ENCODE measurements at places on chromosomes 3 and 15. TPM values are rescaled to one million over a fixed set of nuclear protein-coding genes. Genes with fewer than 3 reads are reported as not detected.

GRCh38 chr15:84606653-84607120, 5.9 kb downstream of the ZSCAN2 start:
- H3K4me1 ChIP-seq, result peaks cover 21% of the 10 kb centered on the region
- H3K36me3 ChIP-seq, result peaks cover 39% of the 10 kb centered on the region
- no peak overlapping the region for H3K27ac ChIP-seq

DNA sequence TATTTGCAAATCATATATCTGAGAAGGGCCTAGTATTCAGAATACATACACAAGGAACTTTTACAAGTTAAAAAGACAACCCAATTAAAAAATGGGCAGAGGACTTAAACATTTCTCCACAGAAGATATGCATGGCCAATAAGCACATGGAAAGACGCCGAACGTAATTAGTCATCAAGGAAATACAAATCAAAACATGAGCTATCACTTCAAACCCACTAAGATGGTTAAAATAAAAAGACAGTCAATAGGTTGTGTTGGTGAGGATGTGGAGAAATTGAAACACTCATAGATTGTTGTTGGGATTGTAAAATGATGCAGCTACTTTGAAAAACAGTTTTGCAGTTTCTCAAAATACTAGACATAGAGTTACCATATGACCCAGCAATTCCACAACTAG, 61.2 kb upstream of the NEO1 start:
- peaks cover 19% of the 10 kb centered on the region for H3K27me3 ChIP-seq
- H3K4me3 ChIP-seq, result no peak overlapping the region
- H3K27ac ChIP-seq, result no peak overlapping the region
- no peaks in the 10 kb centered on the region for H3K36me3 ChIP-seq
- DNase-seq, result no peak

GRCh38 chr3:45123030-45123429, 23.1 kb downstream of the CDCP1 start:
- H3K36me3 ChIP-seq, result peaks cover 1% of the 10 kb centered on the region
- peaks cover 24% of the 10 kb centered on the region for H3K4me1 ChIP-seq
- H3K4me3 ChIP-seq, result no peak overlapping the region
- peaks cover 1% of the 10 kb centered on the region for H3K27me3 ChIP-seq
- no peak overlapping the region for H3K27ac ChIP-seq
- DNase-seq, result no peak

DNA sequence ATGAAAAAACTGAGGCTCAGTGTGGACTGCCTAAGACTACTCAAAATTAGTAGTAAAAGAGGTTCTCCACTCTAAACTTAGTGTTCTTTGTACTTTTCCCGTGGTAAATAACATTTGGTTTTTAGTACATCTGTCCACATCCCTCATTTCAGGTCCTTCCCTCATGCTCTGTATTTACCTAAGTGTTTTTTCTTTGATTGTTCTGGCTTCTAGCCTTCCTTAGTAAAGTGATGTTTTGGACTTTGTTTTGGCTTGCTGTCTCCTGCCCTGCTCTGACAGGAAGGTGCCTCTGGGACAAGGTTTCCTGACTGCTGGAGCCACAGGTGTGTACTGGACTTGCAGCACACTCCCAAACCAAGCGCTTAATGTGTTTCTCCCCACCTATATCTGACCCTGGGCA, 29.9 kb upstream of the ALDH1A2 start:
- no peak overlapping the region for H3K4me3 ChIP-seq
- DNase-seq, result no peak
- no peaks in the 10 kb centered on the region for H3K4me1 ChIP-seq
- no peak overlapping the region for H3K27ac ChIP-seq

DNA sequence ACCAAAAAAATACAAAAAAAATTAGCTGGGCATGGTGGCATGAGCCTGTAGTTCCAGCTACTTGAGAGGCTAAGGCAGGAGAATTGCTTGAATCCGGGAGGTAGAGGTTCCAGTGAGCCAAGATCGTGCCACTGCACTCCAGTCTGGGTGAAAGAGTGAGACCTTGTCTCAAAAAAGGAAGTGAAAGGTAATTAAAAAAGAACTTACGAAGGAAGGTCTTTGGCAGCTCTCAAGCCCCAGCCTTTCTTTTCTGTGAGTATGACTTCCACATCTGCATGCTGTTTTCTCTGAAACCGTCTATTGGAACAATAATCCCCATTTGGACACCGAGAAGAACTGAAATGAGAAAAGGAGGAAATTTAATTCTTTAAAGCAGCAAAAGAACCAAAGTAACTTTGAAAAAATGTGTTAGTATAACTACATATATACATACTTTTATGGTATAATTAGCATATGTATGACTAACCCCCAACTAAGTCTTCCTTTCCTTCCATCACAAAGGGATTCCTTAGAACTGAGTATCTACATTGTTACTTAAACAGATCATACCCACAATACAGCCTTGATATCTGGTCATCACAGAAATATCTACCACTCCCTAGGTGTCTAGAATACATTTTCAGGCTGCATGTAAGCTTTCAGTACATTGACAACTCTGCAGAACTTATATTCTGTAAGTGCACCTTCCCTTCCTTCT, 50.1 kb downstream of the SETD2 start:
- H3K36me3 ChIP-seq, result peaks cover 45% of the 10 kb centered on the region
- no peak overlapping the region for H3K27ac ChIP-seq
- DNase-seq, result no peak
- no peaks in the 10 kb centered on the region for H3K27me3 ChIP-seq
- H3K4me3 ChIP-seq, result no peak overlapping the region

GRCh38 chr15:60372756-60373155, 25.0 kb downstream of the ANXA2 start:
- peak overlapping the region; percentile 3 for H3K4me3 ChIP-seq
- no peaks in the 10 kb centered on the region for H3K27me3 ChIP-seq
- peaks cover 64% of the 10 kb centered on the region for H3K36me3 ChIP-seq
- peak overlapping the region; percentile 99 for H3K27ac ChIP-seq

GRCh38 chr3:149325581-149325980, 7.9 kb downstream of the TM4SF18 start:
- H3K27me3 ChIP-seq, result no peaks in the 10 kb centered on the region
- peaks cover 3% of the 10 kb centered on the region for H3K36me3 ChIP-seq
- no peak overlapping the region for H3K27ac ChIP-seq
- peaks cover 12% of the 10 kb centered on the region for H3K4me1 ChIP-seq

GRCh38 chr3:183341545-183342288, 86.7 kb downstream of the MCF2L2 start:
- H3K4me1 ChIP-seq, result peaks cover 4% of the 10 kb centered on the region
- no peaks in the 10 kb centered on the region for H3K27me3 ChIP-seq
- no peak overlapping the region for H3K27ac ChIP-seq
- H3K36me3 ChIP-seq, result peaks cover 9% of the 10 kb centered on the region
- H3K4me3 ChIP-seq, result no peak overlapping the region

DNA sequence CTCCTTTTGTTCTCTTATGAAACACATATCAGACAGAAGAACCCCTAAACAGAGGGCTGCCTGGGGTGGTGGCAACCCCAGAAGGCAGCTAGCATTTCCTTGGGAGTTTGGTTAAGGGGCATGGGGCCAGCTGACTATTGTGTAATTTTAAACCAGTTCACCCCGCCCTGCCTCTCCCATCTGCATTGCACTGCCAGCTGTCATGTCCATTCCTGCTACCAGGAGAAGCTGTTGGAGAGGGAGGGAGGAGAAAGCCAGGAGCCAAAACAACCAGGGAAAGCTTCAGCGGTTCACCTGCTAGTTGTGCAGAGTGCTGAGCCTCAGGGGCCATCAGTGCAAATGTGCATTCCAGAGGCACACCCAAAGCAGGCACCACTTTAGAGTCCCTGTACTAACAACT, 47.6 kb upstream of the ATP1B3 start:
- H3K4me1 ChIP-seq, result peaks cover 4% of the 10 kb centered on the region
- H3K27ac ChIP-seq, result no peak overlapping the region
- no peak overlapping the region for H3K4me3 ChIP-seq
- H3K27me3 ChIP-seq, result peaks cover 18% of the 10 kb centered on the region
- H3K36me3 ChIP-seq, result no peaks in the 10 kb centered on the region

- H3K4me1 ChIP-seq, result peaks cover 4% of the 10 kb centered on the region
- no peak for DNase-seq
- no peak overlapping the region for H3K4me3 ChIP-seq
- H3K36me3 ChIP-seq, result peaks cover 16% of the 10 kb centered on the region
Observed at GRCh38 chr3:119338754-119339153, 44.6 kb downstream of the ARHGAP31 start.

DNA sequence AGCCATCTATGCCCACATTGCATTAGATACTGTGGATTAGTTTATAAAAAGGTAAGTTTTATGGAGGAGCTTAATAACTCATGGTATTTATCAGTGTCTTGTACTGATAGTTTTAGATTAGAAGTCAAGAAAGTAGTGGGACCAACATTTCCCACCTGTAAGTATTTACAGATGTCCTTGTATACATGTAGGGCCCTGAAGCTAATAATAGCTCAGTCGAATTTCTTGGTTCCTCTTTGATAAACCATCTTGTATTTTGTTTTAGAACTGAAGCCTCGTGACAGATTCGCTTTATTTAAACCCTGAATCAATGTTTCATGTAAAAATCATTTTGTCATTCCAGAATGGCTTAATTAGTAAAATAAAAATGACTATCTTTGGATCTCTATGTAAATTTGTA, 73.4 kb downstream of the CRYBG3 start:
- peaks cover 24% of the 10 kb centered on the region for H3K36me3 ChIP-seq
- DNase-seq, result no peak
- H3K27me3 ChIP-seq, result no peaks in the 10 kb centered on the region
- no peak overlapping the region for H3K27ac ChIP-seq
- peaks cover 3% of the 10 kb centered on the region for H3K4me1 ChIP-seq

GRCh38 chr3:100335434-100335833, 877 bp downstream of the NIT2 start:
- peaks cover 9% of the 10 kb centered on the region for H3K36me3 ChIP-seq
- no peaks in the 10 kb centered on the region for H3K27me3 ChIP-seq

GRCh38 chr15:59327942-59328341, 44.7 kb downstream of the MYO1E start:
- no peak overlapping the region for H3K4me3 ChIP-seq
- H3K36me3 ChIP-seq, result no peaks in the 10 kb centered on the region
- DNase-seq, result no peak
- no peaks in the 10 kb centered on the region for H3K27me3 ChIP-seq

DNA sequence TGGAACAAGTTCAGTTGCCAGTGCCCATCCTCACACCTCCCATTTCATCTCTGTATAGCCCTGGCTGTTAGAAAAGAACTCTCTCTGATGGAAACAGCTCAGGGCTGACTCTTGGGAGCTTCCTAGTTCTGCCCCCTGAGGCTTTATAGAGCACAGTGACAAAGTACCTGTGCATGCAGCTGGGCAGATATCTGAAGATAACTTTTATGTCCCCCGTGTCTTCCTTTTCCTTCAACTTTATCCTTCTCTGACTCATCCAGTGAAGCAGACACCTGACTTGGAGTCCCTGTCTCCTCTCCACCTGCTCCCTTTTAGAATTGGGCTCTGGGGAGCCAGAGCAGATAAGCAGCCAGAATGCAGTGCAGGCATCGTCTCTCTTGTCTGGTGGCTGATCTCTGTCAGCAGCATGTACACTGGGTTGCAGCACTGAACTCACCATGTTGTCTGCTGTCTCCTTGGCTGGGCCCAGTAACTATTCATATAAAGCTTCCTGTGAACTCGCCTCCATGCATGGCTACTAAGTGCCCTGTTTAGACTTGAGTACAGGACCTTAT, 53.9 kb upstream of the PLXNA1 start:
- no peak overlapping the region for H3K4me3 ChIP-seq
- no peaks in the 10 kb centered on the region for H3K27me3 ChIP-seq
- no peak for DNase-seq
- H3K4me1 ChIP-seq, result peaks cover 55% of the 10 kb centered on the region

DNA sequence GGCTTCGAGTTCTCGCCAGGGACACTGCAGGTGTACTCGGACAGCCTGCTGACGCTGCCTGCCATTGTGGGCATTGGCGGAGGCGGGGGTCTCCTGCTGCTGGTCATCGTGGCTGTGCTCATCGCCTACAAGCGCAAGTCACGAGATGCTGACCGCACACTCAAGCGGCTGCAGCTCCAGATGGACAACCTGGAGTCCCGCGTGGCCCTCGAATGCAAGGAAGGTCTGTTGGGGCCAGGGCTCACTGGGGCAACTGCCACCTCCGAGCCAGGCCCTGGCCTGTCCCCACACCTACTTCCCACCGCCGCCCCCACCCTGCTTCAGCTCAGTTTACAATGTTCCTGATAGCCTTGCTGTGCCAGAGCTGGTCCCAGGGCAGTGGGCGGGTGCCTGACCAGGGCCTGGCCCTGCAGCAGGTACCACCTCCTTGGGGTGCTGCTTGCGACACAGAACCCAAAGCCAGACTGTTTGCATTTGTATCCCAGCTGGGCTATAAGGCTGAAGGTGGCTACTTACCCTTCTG, 35.5 kb downstream of the PLXNA1 start:
- no peak overlapping the region for H3K27ac ChIP-seq
- peaks cover 15% of the 10 kb centered on the region for H3K36me3 ChIP-seq
- DNase-seq, result no peak
- H3K4me3 ChIP-seq, result no peak overlapping the region

DNA sequence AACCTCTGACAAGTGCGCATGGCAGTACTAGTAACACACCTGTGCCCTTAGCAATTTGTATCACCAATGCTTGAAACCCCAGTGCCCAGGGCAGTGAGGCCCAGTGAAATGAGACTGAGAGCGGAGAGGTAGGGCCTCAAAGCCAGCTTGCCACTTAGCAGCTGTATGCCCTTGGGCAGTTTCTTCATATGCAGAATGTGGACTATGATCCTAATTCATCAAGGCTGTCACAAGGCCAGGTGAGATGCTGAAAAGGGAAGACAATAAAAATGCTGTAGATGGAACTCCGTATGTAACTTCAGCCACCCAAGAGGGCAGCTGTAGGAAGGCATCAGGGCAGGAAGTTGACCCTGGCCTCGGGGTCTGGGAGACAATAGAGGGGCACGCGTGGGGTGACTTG, 74.4 kb downstream of the KY start:
- DNase-seq, result no peak
- no peaks in the 10 kb centered on the region for H3K4me1 ChIP-seq
- no peak overlapping the region for H3K4me3 ChIP-seq
- no peaks in the 10 kb centered on the region for H3K27me3 ChIP-seq
- no peak overlapping the region for H3K27ac ChIP-seq

- no peak overlapping the region for H3K4me3 ChIP-seq
- DNase-seq, result no peak
- H3K36me3 ChIP-seq, result peaks cover 41% of the 10 kb centered on the region
- no peaks in the 10 kb centered on the region for H3K4me1 ChIP-seq
- H3K27me3 ChIP-seq, result no peaks in the 10 kb centered on the region
Observed at GRCh38 chr3:73399106-73399505, 225.6 kb downstream of the PDZRN3 start.

FBXO40 gene
- total RNA-seq, result not detected

SLC22A13 gene
- total RNA-seq, result 1.2 TPM

ADAMTS9 gene
- total RNA-seq, result 1.5 TPM

SEMA5B gene
- 1.3 TPM for total RNA-seq

SLC9C1 gene
- not detected for total RNA-seq

CD276 gene
- 147 TPM for total RNA-seq

MAP1A gene
- total RNA-seq, result 29.2 TPM

NUDT16 gene
- total RNA-seq, result 14.3 TPM

ACKR4 gene
- total RNA-seq, result 0.64 TPM

SATB1 gene
- 10.6 TPM for total RNA-seq

AHSG gene
- not detected for total RNA-seq

Data from osteocyte (in vitro differentiated cells).